ENCODE measurements at places on chromosomes 1 and 21.

DNA sequence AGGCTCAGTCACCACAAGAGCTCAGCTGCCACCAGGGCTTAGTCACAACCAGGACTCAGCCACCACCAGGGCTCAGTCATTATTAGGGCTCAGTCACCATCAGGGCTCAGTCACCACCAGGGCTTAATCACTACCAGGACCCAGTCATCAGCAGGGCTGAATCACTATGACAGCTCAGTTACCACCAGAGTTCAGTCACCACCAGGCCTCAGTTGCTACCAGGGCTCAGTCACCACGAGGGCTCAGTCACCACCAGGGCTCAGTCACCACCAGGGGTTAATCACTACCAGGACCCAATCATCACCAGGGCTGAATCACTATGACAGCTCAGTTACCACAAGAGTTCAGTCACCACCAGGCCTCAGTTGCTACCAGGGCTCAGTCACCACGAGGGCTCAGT is 196.2 kb downstream of the NPHP4 start:
- DNase-seq: no peak

GRCh38 chr1:88141499-88142074 is 542.5 kb upstream of the PKN2 start:
- DNase-seq: no peak

DNA sequence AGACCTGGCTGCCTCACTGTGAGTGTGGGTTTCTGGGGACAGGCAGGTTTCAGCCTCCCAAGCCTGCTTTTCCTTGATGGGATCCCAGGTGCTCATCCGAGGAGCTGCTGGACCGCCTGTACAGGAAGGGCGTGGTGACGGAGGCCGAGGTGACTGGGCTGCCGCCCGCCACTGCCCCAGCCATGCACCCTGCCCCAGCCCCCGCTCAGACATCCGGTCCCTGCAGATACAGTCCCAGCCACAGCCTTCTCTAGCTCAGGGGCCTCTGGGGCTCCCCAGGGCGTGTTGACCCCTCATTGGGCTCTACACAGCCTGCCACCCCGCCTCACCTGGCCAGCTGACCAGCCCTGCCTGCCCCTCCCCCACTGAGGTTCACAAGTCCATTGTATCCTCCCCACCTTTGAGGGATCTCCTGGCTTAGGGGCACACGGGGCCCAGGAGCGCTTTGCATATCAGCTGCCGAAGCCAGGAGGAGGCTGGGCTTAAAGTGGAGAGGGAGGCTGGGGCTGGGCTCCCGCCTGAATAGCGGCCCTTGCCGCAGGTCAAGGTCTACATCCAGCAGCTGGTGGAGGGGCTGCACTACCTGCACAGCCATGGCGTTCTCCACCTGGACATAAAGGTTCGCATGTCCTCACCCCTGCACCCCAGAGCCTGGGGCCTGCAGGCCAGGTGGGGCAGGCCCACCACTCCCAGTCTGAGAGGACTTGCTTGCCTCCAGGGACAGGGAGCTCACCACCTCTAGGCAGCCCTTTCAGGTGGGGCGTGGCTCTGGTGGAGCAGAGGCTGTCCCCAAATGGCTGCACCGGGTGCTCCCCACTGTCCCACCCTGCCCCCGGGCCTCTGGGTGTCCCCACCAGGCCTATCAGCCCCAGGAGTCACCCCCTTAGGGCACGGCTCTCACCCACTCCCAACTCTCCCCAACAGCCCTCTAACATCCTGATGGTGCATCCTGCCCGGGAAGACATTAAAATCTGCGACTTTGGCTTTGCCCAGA is 38.5 kb downstream of the TRIM11 start:
- DNase-seq: no peak

DNA sequence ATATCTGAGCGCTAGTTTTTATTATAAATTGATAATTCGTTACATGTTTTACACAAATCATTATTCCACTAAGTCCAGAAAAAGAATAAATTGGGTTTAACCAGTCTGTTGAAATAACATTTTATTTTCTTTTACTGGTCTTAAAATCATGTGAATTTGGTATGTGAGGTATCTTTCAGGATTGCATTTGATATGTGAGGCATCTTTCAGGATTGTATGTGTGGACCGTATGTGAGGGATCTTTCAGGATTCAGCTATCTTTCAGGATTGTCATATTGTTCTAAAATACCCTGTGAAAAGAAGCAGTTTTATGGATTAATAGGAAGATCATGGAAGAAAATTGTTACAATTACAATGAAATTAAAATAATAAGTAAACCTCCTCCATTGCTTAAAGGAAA is 42.9 kb downstream of the USP25 start:
- DNase-seq: no peak

- DNase-seq: no peak
Measured at GRCh38 chr1:4462831-4463484, 191.5 kb upstream of the AJAP1 start.

DNA sequence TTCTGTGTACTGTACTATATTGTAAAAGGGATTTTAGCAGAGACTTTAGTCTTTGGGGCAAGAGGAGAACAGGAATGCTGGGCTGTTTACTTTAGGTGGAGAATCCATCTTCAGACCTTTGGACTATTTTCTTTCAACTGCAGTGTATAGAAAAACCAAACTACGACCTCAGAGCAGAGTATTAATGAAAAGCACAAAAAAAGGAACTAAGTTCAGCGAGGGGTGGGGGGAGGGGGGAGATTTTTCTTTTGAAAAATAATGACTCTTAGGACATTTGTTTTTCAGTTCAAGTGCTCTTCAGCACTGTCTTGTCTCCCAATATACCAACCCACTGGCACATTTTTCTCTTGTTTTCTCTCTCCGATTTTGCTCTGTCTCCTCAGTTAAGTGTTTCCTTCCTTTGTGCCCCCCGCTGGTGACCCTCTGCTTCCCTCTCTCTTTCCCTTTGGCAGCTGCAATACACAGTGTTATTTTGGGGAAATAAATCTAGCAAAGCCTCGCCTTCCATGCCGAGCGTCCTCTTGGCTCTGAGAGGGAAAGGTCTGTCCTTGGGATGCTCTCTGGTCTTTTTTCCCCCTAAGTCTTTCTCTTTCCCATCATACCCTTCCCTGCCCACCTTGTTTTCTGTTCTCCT is 44.8 kb downstream of the ACP6 start:
- peak; percentile 65 for DNase-seq

- no peak for DNase-seq
Measured at GRCh38 chr1:71228241-71228640, 147.4 kb upstream of the ZRANB2 start.

DNA sequence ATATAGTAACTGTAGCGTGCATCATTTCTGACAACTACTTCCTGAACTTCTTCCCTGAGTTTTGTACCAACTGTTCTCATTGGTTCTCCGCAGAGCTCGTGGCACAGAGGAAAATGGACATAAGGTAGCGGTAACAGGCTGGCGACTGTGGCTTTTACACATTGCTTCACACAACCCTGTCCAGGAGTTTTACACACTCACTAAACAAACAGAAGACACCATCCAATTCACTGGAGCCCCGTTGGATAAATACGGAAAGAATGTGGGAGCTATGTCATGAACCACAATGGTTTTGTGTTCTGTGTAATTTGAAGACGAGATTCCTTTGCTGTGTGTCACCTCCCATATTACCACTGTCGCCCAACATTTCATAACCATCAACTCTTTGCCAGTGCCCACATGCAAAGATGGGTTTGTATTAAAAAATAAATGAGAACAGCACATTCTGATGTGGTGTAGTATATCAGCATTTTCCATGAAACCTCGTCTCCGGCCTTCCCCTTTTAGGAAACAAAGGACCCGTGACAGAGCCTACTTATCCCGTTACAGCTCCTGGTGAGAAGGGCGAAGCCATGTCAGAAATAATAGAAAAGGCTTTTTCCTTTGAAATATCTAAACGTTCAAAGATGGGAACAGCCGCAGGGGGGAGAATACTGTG is 47.4 kb upstream of the ENAH start:
- DNase-seq: no peak

DNA sequence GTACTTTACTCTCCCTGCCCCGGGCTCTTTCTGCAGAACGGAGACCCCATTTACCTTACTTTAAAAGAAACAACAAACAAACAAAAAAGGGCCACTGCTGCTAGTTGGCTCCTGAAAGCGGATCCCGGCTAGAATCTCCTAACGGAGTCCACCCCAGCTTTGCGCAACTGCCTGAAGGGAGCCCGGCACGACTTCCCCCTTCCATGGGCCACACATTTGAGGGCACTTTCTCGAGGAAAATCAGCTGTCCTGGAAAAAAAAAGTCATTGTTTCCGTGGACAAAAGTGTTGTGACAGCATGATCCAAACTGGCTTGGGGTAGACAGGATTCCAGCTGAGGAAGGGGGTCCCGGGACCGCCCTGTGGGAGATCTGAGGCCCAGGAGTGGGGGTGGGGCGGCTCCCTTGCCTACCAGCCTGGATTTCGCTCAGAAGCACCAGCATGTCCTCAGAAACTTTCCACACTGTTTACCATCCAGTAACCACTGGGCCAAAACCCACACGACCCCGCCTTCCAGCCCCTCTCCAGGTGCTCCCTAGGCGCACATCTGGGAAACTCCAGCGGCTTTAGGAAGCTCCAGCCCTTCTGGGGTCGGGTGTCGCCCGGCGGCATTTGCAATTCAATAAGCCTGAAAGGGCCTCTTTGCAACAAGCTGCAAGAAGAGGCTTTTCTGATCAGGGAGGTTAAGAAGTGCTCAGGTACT is 4.8 kb downstream of the RIPK4 start:
- peak; percentile 20 for DNase-seq

DNA sequence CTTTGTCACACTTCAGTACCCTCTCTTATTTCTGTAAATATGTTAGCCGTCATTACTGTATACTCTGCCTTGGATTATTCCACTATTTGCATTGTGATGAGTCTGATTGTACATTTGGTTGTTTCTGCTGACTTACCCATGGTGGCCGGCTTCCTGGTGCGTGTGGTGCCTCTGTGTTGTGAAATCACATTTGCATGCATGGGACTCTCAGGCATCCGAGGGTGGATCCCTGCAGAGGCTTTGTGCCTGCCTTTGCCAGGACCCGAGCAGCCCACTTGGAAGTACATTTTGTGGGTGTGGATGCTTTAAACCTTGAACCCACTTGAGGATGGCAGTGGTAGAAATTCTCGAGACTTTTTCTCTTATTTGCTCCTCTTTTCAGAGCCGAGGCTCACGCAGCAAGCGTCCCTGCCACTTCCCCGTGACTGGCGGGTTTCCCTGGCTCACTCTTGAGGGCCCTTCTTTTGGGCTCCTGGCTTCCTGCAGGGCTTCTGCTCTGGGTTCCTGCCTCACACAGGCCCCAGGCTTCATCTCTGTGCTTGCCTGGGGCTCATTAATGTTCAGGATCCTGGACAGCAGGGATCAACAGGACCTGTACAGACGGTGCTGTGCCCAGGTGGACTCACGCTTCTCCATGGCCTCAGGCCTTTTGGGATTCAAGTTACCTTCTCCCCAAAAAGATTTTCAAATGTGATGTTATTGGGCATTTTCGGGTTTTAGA is 36.6 kb downstream of the POFUT2 start:
- DNase-seq: no peak

GRCh38 chr1:157133426-157133825 is 4.8 kb downstream of the ETV3 start:
- DNase-seq: no peak

GRCh38 chr1:14955976-14956375 is 197.6 kb upstream of the TMEM51 start:
- no peak for DNase-seq

GRCh38 chr1:24640288-24640687 is 2.8 kb upstream of the SRRM1 start:
- DNase-seq: no peak

DNA sequence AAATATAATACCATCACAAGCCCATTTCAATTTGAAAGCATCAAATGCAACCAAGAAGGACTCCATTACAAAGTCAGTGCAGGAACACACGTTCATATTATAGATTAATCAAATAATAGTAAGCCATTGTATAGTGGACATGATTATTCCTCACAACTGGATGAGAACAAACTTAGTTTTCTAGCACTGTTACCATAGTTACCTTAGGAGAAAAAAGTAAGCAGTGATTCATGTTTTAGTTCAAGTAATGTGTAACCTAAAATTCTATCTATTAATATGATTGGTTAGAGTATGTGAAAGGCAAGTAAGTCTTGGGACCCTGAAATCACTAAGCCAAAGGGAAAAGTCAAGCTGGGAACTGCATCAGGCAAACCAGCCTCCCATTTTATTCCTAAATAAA is 15.2 kb downstream of the SSX2IP start:
- DNase-seq: no peak

DNA sequence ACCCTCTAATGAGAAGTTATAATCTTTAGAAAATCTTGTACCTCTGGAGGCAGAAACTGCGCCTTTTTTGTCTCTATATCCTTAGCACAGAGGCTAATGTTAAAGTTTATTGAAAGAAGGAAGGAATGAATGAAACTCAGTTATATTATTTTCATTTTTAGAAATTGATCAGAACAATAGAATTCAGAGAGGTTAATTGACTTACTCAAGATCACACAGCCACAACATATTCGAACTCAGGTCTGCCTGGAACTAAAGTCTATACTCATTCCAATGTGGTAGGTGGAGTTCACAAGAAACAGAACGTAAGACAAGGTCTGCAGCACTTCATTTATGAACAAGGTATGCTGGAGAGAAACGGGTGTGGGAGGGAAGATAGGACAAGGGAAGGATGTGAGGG is 23.0 kb upstream of the ITPKB start:
- DNase-seq: no peak

DNA sequence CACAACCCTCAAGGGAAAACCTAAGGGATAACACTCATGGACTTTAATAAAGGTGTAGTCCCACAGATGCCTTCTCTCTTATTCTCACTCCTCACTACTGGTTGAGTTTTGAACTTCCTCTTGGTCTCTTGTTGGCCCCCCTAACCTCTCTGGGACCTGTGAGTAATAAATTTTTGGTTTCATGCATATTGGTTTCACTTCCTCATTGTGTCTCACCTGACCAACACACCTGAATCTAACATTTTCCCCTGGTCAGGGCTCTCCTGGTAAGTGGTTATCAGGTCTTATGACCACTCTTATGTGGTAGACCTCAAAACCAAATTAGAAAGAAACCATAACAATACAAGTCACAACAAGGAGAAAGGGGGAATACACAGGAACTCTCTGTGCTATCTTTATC is 60.5 kb upstream of the PRMT6 start:
- DNase-seq: no peak

DNA sequence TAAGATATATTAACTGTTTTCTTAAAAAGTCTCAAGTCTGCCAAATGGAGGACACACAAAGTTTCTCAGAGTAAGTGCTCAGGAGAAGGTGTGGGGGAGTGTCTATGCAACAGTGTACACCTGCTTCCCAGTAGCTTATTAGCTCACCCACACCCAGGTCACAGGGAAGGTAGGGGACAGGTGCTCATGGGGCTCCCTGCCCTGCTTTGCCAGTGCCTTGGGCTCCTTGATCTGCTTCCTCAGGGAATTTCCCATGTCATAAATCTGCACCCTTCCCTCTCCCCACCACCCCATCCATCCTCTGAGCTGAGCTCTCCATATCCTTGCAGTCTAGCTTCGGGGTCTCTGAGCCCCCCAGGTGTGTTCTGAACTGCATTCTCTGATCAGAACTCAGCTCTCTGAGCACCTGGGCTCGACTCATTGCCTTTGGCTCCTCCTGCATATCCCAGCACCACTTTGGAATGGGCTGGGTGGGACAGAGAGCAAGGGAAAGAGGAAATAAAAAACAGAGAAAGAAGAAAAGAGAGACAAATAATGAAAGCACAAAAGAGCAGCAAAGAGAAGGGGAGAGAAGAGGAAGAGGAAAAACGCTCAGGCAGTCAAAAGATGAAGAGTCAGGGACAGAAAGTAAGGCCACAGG is 87.0 kb upstream of the ATP1B1 start:
- no peak for DNase-seq

- no peak for DNase-seq
Measured at GRCh38 chr1:33468531-33468930, 3.9 kb upstream of the ZSCAN20 start.
